ENCODE measurements at places on chromosomes 5 and 9.

DNA sequence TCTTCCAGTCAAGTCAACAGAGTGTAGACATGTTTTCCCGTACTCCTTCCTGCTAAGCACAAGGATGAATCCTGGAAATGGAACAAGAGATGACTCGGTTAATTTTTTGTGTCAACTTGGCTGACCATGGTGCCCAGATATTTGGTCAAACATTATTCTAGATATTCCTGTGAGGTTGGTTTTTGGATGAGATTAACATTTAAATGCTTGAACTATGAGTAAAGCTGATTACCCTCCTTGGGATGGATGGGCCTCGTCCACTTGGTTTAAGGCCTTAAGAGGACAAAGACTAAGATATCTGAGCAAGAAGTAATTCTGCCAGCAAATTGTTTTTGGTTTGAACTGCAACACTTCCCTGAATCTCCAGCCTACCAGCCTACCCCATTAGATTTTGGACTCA is 338.1 kb upstream of the MSX2 start:
- DNase-seq, result no peak

GRCh38 chr9:13570068-13570974 is 290.8 kb upstream of the MPDZ start:
- no peak for DNase-seq

DNA sequence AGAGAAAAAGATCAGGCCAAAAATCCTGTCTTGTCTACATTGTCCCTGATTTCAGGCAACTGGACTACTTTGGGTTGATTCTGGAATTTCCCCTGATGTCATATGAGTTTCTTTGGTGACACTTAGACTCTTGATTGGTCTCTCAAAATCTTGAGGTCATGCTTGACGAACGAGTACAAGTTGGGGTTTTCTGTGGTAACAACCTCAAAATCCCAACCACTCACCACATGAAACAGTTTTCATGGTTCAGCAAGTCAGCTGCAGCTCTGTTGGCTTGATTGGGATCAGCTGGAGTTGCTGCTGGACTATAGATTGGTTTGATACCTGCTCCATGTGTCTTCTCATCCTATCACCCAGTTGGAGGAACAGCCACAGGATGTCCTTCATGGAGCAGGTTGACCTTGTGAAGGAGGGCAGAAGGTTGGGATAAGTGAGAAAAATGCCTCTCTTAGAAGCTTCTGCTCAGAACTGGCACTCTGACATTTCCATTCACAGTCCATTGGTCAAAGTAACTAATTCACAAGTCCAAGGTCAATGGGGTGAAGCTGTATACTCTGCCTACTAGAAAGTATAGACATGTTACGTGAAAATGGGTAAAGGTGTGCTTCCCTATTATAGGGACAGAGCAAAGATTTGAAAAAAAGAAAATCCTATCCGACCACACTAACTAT is 284.5 kb downstream of the SH3GL2 start:
- no peak for DNase-seq

DNA sequence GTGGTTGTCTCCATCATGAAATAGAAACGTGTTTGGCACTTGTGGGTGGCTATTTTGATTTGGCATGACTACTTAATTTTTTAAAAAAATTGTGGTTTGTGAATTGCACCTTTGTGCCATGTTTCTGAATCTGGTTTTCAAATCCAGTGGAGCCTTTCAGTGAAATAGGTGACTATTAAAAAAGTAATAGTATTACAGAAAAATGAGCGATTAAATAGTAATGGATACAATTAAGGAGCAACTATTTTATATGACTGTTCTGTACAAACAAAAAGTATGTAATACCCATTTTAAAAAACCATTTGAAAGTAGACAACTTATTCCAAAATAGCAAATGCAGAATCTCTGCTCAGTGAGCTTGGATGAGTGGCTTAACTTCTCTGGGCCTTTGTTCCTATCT is 3.0 kb downstream of the SOWAHA start:
- DNase-seq, result no peak

- DNase-seq, result no peak
Measured at GRCh38 chr5:80915716-80916115, 44.4 kb upstream of the RASGRF2 start.

GRCh38 chr9:32251539-32251938 is 132.9 kb upstream of the ACO1 start:
- peak; percentile 14 for DNase-seq

DNA sequence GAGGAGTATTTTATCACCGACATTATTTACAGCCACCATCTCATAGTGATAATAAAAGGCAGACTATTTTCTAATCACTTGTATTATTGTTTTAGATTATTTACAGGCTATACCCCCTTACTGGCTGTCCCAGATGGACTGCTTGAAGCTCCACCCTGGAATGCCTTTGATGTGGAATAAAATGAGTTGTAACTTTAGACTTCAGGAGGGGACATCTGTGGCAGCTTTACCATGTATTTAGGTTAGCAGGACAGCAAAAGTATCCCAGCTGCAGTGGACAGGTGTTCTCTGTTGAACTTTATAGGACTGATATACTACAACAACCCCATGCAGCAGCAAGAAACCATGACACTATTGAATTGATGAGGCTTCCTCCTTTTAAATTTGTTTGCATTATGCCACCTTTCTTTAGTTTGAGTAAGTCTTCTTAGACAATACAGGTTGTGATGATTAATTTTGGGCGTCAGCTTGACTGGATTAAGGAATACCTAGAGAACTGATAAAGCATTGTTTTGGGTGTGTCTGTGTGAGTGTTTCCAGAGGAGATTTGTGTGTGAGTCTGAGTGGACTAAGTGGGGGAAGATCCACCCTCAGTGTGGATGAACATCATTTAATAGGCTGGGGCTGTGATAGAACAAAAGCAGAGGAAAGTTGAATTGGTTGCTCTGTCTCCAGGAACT is 29.2 kb upstream of the C9orf57 start:
- DNase-seq, result no peak

GRCh38 chr9:79060766-79061165 is 511.0 kb upstream of the TLE4 start:
- DNase-seq, result no peak

DNA sequence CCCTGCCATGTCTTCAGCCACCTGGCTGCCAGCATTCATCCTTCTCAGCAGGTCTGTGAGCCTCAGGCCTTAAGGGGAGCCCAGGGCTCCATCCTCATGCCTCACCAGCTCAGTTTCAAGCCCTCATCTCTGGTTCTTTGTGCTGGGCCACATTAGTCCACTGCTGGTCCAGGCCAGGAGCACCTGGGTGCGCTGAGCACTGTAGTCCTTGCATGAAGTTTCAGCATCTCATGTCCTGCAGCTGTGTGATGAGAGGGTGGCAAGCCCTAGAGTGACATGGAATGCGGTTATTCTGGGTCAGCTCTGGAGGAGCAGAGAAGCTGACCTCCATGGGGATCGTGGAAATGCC is 42.7 kb downstream of the COL5A1 start:
- DNase-seq, result no peak

DNA sequence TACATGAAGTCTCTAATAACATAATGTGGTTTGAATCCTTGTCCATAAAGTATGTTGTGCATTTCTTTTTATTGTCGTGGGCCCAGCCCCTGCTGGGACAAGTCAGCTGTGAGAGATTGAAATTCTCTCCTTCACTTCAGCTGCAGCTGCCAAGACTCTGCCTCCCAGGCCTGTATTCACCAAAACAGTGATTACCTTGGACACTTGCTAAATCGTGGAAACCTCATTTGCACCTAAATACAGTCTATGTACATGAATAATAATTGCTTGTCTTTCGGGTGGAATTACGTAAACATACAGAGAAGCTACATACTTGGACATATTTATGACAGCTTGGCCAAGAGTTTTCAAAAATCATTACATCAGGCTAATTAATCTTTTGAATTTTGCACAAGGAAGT is 898.5 kb upstream of the SEMA6A start:
- no peak for DNase-seq

DNA sequence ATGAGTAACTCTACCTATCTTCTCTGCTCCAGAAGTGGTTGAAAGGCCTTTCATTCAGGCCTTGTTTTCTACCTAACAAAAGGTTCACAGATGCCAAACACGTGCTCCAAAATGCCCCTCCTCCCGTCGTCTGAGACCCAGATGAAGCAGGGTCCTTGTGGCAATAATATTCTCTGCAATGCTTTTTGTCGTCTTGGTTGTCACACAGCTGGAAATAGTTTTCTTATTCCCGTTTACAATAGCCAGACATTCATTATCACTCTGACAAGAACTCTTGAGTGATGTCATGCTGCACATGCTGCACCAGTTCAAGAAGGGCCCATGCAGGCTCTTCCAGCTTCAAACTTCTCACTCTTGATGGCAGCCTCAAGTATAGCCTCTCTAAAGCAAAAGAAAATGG is 7.8 kb downstream of the LPAR1 start:
- DNase-seq, result no peak

DNA sequence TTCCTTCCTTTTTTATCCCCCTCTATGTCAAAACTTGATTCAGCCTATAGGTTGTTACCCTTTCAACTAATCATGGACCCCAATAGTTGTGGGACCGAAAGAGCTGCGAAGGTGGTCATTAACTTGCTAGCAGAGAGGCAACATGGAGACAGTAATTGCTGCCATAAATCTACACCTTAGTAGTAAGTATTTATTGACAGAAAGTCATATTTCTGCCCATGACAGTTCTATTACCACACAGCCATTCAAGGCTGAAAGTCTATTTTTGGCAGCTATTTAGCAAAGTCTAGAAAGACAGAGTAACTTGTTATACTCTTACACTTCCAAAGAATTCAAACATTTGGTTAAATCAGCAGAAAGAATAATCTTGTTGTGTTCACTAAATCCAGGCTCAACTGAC is 236.2 kb downstream of the PRELID2 start:
- DNase-seq, result no peak

GRCh38 chr9:98064623-98065392 is 8.3 kb downstream of the NANS start:
- no peak for DNase-seq

DNA sequence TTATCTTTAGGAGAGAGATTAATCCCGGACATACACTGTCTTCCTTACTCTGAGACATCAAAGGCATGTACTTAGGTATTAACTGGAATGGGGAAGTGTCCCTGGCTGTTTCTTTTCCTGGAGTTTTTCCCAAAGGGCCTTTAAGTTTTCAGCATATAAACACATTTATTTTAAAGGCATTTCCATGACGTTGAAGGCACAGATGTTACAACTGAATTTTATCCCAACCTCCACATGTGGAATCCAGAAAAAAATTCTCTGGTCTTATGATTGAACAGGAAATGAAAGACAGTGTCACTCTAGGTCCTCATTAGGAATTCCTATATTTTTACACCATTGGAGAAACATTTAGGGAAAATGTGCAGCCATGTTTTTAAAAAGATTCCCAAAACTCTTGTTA is 41.6 kb upstream of the SHOC1 start:
- DNase-seq, result no peak

DNA sequence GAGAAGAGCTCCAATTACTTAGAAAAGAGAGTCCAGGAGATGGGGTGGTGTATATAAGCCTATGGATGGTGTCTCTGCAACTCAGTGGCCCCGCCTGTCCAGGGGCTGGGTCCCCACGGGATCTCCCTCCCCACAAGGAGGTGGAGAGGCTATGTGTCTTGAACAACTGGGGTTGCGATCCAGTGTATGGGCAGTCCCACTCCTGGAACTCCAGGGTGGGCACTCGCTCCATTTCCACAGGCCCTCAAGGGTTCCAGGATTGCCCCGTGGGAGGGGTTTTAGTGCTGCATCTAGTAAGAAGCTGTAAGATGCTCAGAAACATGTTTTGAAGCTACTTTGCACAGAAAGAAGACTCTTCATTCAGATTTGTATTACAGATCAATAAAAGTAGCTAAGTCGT is 558 bp upstream of the SMAD5 start:
- peak; percentile 2 for DNase-seq

GRCh38 chr5:131821221-131821620 is 24.4 kb upstream of the FNIP1 start:
- no peak for DNase-seq

DNA sequence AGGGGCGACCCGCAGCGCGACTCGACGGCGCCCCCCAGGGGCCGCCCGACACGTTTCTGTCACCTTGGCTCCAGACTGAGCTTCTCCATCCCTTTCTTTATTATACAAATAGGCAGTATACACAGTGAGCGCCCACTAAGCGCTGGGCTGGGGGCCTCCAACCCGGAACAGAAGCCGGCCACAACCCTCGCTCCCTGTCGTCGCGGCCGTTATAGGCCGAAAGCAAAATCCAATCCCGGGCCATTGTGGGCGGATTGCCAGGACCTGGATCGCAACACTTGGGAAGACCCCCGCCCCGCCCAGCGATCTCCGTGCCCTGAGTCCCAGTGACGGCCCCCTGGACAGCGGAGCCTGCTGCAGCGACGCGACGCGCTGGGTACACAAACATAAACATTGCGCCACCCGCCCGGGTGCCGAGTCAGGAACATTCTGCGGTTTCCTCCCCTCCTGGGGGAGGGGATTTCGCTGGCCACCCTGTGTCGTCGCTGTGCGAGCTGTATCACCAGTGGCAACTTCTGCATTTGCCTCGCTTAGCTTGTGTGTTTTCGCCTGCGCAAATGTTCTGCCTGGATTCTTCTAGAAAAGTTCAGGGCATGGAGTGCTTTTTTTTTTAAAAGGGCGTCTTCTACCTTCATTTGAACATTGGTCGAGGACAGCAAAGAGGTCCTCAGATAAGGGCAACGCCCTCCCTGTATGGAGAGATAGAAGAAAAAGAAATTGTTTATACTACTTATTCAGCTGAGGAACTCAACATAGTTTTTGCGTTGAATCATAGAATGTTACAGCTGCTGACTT is 1.3 kb upstream of the DUSP1 start:
- DNase-seq, result peak; percentile 89

GRCh38 chr9:72586388-72587130 is 65.2 kb downstream of the TMC1 start:
- DNase-seq, result peak; percentile 53

DNA sequence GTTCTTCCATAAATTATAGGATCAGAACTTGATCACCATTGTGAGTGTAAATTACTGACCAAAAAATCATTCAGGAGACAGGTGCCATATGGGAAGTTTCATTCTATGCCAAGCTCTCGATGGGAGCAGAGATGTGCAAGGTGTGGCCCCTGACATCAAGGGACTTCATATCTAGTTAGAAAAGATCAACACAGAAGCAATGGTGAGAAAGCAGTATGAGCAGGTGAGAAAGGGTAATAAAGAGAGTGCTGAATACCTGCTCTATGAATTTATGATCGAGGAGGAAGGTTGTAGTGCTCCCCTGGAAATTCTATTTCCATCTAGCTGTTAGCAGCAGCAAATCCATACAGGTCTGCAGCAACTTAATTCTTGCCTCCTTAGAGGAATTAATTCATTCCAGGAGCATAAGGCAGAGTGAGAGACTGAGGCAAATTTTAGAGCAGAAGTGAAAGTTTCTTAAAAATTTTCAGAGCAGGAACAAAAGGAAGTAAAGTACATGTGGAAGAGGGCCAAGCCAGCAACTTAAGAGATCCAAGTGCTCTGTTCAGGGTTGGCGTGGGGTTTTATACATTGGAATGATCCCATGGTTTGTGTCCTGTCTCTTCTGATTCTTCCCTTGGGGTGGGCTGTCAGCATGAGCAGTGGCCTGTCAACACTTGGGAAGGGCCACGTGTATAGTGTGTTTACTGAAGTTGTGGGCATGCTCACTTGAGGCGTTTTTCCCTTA is 181.8 kb downstream of the SAXO1 start:
- DNase-seq, result no peak

Measured in CD4-positive, alpha-beta T cell treated with Interleukin-15 for 4 hours (primary cell).